ENCODE measurements at places on chromosomes 2 and 18.

DNA sequence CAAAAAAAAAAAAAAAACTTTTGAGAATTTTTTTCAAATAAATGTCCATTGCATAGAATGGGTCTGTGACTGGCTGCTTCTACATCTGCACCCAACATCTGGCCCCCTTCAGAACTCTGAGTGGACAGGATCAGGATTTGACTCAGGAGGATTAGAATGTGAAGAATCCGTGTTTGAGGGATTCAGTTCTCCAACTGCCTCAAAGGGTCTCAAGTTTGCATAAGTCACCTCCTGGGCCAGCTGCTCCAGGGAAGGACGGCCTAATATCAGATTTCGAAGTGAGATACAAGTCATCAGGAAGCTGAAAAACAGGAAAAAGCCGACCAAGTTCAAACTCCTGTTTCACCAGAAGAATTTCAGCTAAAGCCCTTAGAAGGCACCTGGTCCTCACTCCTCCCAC, 10.9 kb downstream of the MAT2A start:
- DNase-seq: no peak

DNA sequence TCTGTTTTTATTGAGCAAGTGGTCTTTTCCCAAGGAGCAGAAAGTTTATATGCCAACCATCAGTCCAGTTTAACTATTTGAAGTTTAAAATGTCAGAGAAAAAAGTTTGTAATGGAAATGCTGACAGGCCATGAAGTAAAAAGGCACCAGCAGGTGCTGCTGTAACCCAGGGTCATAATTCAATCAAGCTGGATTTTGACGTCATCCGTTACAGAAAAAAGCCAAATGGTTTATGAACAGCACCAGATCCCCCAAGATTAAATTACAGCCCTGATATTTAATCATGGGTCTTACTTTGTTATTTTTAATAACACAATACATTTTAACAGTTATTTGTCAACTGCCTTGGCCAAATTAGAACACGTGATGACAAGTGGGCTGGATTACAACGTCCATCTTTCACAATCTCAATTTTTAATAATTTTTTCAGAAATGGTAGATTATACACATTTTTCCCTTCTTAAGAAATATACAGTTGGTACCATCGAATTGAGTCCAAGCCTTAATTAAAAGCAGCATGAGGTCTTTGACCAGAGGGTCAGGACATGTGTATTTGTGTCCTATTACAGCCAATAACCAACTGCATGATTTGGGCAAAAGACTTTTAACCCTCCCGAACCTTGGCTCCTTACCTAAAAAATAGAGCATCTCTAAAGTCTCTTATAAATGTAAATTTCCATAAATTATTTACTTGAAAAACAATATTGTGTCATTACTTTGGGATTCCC, 10.0 kb downstream of the TCF4 start:
- no peak for DNase-seq

- DNase-seq: no peak
Measured at GRCh38 chr2:100050685-100051084, 91.7 kb downstream of the AFF3 start.

DNA sequence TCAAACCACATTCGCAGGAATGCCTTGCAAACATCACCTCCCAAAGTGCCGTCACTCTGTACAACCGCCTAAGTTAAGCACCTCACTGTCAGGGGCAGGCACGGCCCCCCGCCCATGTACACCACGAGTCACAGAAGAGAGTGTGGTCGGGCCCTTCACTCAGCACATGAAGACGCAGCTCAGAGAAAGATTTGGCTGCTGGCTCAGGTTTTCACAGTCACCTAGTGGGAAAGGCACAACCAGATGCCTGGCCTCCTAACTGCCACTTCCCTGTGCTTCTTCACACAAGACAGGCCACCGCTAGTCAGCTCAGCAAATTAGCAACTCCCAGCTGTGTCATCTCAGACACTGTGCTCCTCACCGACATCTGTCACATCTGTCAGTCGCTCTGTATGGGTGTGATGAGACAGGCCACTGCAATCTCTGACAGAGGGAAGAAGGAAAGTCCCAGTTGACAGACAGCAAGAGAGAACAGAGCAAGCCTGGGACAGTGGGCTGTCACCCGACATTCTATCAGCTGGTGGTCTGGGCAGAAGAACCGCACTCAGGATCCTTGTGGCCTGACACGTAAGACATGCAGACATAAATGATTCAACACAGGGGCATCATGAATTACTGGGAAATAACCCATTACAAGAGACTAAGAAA, 60.8 kb downstream of the CRACDL start:
- no peak for DNase-seq

DNA sequence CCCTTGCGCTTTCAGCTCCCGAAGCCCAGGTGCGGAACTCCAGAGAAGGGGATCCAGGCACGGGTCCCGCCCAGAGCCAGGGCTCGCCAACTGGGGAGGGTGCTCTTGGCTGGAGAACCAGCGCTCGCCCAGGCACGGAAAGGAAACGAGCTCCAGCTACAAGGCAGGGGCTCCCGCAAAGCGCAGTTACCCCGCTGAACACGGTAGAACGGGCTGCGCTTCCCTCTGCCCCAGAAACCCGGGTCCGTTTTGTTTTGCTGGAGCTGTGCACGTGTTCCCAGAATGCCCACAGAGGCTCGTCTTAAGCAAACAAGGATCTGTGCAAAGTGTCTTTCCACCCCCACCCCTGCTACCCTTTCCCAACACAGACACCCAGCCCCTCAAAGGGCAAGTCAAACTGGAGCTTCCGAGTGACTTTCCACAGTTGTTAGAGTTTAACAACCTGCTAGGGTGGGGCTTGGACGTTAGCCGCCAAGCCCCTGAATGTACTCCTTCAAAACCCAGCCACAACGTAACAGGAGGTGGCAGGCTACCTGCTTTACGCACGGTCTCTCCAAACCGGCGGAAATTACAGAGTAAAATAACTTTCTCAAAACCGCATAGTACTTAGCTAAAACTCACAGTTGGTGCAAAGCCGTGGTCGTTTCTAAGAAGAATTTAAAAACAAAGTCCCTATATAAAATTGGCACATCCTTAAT, 775 bp downstream of the RNF125 start:
- no peak for DNase-seq

GRCh38 chr2:86825036-86825692, 34.5 kb upstream of the CD8A start:
- no peak for DNase-seq

DNA sequence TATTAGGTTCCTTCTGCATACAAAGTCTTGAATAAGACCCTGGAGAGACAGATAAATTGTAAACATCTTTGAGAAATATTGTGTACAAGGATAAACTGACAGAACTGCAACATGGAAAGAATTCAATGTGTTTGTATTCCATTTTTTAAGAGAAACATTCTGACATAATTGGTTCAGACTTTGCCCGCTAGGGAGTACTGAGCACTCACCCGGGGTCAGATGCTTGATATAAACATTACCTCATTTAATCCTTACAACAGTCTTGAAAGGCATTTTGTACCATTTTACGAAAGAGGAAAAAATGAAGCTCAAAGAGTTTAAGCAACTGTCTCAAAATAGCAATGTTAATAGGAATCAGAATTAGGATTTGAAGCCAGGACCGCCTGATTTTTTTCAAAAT, 416.7 kb upstream of the CRIM1 start:
- DNase-seq: no peak

DNA sequence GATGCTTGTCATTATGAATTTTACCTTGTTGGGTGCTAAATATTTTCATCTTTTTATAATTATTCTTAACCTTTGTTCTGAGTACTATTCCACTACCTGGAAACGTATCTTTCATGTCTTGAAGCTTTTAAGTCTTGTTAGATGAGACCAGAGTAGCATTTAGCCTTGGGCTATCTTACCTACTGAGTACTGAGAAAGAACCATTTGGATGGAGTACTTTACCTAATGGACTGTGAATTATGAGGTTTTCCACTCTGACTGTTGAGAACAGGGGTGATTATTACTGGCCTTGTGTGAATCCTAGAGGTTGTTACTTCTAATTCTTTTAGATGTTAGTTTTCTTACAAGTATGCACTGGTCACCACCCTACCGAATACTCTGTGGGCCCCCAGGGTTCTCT, 63.5 kb downstream of the CCDC102B start:
- DNase-seq: no peak

DNA sequence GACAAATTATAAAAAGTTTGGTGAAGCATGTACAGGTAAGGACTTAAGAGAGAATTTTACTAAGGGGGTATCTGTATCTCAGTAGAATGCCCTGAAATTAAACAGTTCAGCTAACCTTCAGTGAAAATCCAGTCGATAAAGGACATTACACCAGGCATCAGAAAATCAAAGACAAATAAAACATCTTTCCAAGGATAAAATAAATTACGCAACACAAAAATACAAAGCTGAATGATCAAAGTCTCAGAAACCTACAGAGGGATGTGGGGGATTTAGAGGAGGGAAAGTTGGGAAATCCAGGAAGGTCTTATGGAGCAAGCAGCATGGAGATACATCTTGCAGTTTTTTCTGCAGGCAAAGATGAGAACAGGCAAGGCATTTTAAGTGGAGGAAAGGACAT, 384.1 kb downstream of the TNS1 start:
- no peak for DNase-seq

DNA sequence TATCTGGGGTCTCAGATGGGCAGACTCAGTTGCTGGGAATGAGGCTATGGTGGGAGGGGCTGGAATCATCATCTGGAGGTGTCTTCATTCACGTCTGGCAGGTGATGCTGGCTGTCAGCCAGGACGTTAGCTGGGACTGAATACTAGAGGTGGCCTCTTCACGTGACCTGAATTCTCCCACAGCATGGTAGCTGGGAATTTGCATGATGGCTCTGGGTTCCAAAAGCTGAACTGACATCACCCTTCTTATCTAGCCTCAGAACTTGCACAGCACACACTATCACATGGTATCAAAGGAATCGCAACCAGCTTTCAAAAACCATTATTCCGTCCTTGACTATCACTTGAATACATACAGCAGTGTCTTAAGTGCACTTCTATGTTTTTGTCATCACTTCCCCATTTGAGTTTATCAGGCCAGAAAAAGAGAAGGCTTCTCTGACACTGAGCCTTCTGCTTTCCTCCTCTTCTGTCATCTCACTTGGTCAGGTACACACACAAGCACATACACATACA, 53.0 kb upstream of the LRP2 start:
- no peak for DNase-seq

GRCh38 chr2:10452312-10452711, 4.2 kb upstream of the ODC1 start:
- no peak for DNase-seq

DNA sequence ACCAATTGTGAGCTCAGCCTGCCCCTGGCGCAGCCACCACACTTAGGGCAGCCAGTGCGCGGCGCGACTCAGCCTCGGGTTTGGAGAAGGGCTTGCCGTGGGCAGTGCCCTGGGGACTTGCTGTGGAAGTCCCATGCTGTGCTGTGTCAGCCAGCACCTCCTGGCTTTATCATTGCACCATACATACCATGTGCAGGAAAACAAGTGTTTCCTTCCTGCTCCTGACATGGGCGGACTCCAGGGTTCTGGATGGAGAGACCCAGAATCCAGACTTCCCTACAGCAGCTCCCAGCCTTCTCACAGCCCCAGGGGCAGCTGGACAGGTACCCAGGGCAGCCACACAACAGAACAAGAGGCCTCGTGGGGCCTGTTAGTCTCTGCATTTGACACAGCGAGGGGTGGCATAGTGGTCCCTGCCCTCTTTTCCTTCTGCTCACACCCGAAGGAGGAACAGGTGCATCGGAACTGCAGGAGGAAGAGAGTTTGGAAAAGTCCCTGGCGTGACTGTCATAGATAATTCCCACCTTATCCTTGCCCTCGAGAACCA, 54.2 kb downstream of the SDC1 start:
- no peak for DNase-seq

DNA sequence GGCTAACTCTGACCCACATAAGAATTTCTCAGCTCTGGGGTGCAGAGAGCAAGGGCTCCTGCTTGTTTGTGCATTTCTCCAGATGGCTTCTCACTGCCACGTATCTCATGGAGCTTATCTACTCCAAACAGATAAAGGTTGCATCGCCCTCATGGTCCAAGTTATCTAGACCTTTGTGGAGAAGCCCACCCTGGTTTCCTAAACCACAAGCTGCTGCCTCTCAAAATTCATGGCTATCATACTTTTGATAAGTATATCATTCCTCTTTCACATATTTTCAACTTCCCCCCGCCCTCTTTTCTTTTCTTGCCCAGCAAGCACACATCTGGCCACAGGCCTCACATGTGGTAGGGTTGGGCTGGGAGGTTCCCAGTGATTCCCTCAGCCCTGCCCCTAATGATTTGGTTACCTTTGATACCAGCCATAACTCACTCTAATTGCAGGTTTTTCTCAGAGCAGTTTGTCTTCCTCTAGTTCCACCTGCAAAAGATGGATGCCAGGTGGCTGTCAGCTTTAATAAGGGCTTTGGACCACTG, 146.0 kb downstream of the RHBDD1 start:
- DNase-seq: no peak

GRCh38 chr2:43609290-43609918, 13.6 kb upstream of the THADA start:
- no peak for DNase-seq

DNA sequence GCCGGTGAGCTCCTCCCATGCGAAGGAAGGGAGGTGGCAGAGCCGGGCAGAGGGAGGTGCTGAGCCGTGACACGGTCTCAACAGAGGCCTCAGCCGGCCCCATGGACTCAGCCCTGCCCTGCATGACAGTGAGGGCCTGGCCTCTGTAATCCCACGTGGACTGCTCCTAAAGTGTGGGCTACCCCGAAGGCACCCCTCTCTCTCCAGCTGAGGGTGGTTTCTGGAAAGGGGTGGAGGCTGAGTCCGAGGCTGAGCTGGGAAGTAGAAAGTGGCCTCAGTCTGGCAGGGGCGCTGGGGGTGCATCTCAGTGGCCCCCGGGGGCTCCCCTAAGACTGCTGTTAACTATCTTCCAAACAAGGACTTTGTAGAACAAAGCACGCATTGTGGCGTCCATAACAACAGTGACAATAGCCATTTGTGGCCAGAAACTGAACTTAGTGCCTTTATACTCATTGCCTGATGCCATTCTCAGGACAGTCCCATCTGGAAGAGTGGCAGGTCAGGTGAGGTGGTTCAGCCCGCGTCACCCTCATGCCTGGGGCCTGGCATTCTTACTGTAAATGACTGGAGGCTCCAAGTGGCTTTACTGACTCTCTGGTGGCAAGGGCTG, 192.4 kb downstream of the TWIST2 start:
- no peak for DNase-seq

DNA sequence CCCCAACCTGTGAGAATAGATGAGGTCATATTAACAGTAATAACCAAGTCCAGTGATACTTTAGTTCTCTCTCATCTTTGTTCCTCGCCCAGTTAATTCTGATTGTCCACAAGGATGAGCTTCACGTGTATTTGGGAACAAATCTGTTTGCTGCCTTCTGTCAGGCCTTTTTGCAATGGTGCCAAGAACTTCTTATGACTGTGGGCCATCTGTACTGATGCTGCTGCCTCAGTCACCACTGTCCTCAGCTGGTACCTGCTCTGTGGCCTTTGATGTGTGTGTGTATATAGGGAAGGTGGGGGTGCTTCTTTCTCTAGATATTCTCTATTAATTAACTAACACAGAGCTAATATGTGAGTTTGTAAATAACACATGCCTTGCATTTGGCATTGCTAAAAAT, 392.9 kb downstream of the TGIF1 start:
- no peak for DNase-seq

GRCh38 chr18:63152791-63153190, 166.8 kb downstream of the BCL2 start:
- no peak for DNase-seq

- DNase-seq: no peak
Measured at GRCh38 chr2:25313711-25314513, 27.8 kb downstream of the DNMT3A start.

GRCh38 chr2:35114765-35115164, 1240.8 kb upstream of the CRIM1 start:
- DNase-seq: no peak
